Cardiac septum (tissue), 1 donor: ENCODE measurements at places on chromosomes 5 and 9.

- DNase-seq, result no peak
These were observed 57.9 kb upstream of the IER5L start for GRCh38 chr9:129235931-129236331.

- no peak for DNase-seq
These were observed 329.0 kb downstream of the TLE4 start for GRCh38 chr9:79900754-79901153.

- DNase-seq, result no peak
These were observed 4.8 kb downstream of the GLIPR2 start for GRCh38 chr9:36141288-36141687.

GRCh38 chr9:92254381-92255337 is 38.8 kb downstream of the IARS1 start:
- DNase-seq, result no peak

GRCh38 chr5:87120518-87121303 is 147.0 kb upstream of the RASA1 start:
- DNase-seq, result no peak

DNA sequence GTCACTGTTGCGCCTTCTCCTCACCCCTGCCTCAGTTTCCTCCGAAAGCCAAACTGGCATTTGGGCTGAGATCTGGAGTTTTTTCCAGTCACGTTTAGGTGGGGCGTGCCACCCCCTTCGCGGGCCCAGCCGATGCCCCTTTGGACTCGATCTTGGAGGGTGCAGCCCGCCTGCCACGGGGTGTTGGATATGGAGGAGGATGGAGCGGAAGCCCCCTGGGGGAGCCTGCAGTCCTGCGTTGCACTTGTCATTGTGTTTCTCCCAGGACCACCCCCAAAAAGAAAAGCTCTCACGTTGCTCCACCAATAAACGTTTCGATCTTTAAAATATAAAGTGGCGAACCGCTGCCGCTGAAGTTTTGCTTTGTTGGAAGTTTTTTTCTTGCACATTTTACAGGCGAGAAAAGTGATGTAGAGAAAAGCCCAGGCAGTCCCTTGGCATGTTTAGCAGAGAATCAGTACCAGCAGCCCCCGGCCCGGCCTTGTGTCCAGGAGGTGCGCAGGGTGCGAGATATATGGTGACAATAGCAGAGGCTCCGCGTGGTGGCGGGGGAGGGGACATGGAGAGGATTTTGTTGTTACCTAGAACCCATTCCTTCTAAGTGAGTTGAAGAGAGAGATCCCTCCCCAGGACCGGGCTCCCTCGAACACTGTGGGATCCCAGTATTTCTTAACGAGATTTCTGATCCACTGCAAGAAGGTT is 681 bp downstream of the F2R start:
- no peak for DNase-seq

DNA sequence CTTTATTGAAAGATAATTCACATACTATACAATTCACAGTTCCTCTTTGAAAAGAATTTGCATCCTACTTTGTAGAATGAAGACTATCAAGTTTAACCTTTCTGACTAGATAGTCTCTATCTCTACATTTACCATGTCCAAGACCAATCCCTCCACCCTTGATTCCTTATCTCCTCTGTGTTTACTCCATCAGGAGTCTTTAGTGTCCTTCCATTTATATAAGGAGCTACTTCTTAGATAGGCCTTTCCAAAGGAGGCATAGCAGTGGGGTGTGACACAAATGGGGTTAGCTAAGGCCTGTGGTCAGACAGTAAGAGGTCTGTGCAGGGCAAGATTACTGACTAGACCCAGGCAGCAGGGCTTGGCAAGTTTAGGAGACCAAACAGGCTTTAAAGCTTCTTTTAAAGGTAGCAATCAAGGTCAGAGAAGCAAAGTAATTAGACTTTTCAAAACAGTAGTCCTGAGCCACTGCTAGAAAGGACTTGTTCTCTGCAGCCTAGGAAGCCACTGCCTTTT is 11.1 kb upstream of the DMXL1 start:
- DNase-seq, result no peak

DNA sequence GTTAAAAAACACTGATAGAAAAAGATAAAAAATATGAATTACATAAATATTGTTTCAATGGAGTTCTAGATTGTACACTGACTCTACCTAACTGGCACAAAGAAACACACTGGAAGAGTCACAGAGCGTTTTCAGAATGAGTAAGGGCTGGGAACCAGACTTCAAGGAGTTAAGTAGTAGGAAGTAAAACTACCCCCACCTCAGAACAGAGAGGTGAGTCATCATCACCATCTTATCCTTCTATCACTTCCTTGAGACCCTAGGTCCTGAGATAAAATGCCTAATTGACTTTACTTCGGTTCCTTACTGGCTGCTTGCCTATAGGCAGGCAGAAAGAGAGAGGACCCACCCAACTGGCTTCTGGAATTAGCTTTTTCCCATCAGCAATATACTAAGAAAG is 79.7 kb downstream of the ELAVL2 start:
- no peak for DNase-seq

DNA sequence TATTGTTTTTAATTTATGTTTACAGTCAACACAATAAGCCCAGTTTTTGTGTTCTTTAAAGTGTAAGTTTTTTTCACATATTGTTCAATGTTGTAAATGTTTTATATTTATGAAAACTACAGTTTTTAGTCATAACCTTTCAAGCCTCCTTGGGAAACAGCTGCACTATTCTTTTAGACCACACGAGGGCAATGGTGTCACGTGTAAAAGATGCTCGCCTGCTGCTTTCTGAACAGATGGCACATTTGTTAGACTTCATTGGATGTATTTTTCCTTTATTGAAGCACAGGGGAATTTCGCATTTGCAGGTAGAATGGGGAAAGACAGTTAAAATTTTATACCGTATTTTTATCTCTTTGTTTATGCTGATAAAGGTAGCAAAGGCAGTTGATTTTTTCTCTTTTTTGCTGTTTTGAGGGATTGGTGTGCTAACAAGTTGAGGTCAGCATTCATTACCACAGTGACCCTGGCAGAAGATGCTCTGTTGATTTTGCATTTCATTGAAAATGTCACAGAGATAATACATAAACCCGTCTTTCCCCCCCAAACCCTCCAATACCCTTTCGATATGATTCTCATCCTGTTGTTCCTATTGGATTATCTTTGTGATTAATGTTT is 59.0 kb downstream of the MAT2B start:
- no peak for DNase-seq

GRCh38 chr5:45532826-45533624 is 163.2 kb downstream of the HCN1 start:
- no peak for DNase-seq

- no peak for DNase-seq
These were observed 69.4 kb upstream of the CTSL start for GRCh38 chr9:87656485-87656884.

DNA sequence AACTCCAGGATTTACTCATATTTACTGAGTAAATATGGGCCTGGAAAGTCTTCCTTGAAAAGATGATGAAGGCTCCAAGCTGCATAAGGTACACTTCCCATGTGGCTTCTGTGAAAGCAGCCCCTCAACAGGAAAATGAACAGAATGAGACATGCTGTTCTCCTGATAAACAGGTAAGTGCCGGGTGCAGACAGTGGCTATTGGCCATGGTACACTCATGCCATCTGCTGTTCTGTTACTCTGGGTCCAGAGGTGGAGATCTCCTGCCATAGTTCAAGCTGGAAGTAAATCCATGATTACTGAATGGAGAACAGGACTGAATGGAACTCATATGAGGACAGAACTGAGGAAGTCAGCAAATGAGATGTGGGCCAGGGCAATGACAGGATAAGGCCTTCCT is 103.6 kb downstream of the SLIT3 start:
- no peak for DNase-seq

- DNase-seq, result no peak
These were observed 156.6 kb downstream of the TLR4 start for GRCh38 chr9:117860849-117861248.

DNA sequence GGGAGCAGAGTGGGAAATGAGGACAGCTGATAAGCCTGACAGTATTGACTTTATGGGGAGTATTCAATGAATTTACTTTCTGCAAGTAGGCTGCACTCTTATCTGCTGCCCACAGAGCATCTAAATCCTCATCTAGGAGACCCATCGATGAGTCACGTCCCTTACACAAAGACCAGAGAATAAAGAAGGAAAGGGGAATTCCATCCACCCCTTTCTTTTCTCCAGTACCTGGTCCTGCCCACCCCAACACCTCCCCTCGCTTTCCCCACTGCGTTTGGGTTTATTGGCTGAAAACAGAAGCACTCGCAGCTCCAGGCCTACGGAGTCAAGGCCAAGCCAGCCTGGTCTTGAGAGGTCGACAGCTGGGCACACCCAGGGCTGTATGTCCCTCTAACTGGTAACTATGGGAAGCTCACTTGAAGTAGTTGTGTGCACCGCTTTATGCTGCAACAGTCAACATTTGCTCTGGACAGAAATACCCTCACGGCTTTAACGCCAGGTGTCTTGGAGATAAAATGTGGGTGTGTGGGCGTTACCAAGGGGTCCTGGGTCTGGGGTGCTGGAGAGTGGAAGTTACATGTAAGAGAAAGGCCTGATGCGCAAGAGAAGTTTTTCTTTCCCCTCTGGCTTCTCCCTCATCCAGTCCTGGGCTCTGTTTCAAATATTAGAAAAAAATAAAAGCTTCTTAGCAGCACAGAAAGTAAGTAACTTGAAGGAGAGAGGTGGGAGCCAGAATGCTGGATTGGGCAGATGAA is 14.5 kb upstream of the TAL2 start:
- no peak for DNase-seq

DNA sequence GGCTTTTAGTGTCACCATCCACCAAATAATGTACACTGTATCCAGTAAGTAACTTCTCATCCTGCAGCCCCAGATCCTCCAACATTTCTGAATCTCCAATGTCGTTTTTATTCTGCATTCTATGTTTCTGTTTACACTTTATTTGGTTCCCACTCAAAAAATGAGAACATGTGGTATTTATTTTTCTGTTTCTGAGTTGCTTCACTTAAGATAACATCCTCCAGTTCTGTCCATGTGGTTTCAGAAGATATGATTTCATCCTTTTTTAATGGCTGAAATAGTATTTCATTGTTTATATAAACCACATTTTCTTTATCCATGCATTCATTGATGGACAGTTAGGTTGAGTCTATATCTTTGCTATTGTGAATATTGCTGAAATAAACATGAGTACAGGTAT is 677.3 kb upstream of the FTMT start:
- DNase-seq, result no peak

DNA sequence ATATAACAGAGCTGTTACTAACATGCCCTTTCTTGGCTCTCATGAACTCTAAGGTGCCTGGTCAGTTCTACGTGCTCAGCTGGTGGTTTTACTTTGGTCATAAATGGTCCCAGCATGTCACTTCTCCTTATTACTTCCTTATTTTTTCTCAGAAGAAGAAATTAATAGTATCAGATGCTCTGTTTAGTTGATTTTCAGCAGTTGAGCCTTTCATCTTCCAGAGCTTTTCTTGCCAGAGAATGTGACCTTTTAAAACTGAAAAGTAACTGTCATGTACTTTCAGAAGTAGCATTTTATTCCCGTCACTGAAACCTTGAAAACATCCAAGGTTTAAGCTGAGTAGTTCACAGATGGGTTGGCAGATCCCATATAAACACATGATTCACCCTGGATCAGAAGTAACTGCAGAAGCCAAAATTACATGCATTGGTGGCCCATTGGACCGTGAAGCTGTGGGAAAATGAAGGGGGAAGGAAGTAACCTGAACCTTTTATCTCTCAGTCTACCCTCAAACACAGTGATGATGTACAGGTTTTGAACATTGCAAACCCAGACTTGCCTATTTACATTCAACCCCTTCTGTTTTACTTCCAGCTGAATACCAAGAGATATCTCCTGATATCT is 50.5 kb downstream of the HACD4 start:
- DNase-seq, result no peak

DNA sequence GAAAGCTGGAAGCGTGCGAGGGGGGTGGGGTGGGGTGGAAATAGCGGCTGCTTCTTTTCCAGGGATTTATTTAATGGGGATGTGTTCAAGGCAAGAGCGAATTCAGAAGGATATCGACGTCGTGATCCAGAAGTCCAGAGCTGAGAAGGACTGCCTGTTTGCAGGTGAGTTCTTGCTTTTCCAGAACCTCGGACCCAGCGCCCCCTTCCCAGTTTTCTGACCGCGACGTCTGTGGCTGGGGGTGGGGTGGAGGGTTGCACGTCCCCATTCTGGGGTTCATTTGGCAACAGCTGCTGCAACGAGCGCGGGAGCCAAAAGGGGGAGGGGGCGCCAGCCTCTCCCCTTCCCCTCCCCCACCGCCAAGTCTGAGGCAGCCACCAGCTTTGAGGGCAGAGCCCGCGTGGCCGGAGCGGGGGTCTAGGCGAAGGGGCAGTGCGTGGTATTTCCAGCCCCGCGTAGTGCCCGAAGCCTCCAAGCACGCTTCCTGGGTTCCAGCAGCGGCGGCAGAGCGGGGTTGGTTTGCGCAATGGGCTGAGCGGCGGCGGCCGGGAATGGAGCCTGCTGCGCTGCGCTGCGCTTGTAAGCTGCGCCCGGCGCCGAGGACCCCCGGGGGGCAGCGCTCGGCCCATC is 701 bp downstream of the PARP8 start:
- DNase-seq, result peak; percentile 86

GRCh38 chr5:123035360-123035917 is 1.1 kb downstream of the PPIC start:
- DNase-seq, result no peak

GRCh38 chr9:81499021-81499454 is 190.3 kb downstream of the TLE1 start:
- no peak for DNase-seq

DNA sequence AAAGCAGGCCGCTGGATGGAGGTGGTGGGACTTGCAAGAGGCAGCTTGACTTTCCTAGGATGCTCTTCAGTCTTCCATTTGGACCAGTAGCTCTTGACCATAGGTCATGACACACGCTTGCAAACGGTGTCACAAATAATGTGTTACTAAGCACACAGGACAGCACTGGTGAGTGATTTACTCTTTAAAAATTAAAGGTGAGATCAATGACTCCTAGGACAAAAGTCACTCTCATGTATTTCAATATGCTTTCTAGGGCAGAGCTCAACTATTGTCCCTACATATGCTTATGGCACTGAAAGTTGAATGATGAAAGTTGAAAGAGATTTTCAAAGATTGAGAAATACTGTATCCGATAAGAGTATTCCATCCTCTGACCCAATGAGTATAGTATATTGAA is 496.7 kb downstream of the EBF1 start:
- DNase-seq, result no peak

DNA sequence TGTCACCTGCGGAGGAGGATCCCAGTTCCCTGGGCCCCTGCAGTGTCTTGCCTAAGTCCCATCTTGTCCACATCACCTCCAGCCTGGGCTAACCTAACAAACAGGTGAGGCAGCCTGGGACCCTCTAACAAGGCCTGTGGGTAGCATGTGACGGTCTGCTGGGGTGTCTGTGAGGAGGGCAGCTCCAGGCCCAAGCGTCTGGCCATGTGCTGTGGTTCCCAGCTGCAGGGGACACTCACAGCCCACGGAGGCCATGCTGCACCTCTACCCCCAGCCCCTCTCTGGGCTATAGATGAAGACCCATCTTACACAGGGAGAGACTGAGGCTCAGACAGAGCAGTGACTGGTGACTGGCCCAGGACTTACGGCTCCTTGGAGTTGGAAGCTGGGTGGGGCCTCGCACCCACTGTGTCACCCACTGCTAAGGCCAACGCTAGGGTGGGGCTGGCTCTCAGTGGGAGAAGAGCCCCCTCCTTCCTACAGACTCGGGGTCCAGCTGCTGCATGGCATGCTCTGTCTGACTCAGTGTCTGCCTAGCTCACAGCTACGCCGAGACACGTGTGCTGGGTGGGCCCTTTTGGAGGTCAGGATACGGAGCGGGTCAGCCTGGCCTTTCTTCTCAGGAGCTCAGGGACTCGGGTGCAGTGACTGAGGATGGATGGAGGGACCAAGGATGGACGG is 40.8 kb upstream of the RNF130 start:
- peak; percentile 51 for DNase-seq
